T-helper 17 cell (primary cell): ENCODE measurements at places on chromosomes 2 and 18.

DNA sequence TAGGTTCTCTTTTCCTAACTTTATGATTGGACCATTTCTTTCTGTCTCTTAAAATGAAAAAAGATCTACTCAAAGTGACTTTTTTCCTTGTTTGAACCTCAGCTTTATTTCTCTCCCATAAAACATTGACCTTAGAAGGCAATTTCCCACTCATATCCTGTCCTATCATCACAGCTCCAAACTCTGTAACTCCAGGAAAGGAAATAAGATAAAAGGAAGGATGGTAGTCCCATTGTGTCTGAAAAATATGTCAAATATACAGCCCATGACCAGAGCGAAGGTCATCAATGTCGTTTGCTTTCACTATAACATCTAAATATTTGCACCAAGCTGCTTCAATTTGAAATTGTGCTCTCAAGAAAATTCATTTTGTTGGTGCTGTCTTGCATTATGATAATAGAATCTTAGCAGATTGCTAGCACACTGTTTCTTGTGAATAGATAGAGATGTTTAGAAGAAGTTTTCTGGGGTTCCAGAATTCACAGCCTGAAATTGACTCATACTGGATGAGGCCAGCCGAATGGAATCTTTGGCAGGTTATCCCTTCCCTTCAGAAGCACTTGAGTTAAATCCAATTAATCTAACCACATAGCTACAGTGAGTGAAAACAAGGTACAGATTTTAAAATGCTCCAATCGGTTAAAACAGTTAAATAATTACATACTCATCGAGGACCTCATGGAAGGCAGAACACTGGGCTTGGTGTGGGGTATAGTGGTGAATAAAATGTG, 95.1 kb downstream of the CRIM1 start:
- DNase-seq: no peak

- no peak for DNase-seq
Observed at GRCh38 chr2:8015848-8016600, 665.8 kb upstream of the ID2 start.

DNA sequence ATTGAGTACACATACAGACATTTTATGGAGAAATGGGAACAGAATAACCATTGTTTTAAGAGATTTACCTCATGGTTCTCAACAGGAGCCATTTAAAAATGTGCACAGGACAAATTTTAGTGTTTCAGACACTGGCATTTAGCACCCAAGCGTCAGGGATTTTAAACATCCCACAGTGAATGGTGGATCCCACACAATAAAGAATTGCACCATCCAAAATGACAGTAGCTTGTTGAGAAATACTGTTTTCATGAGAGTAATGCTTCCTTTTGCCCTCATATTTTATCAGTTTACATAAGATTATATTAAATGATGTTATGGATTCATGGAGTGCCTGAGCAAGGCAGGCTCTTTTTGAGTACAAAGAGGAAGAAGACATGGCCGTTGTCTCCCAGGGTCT, 54.0 kb downstream of the MFSD6 start:
- DNase-seq: no peak

DNA sequence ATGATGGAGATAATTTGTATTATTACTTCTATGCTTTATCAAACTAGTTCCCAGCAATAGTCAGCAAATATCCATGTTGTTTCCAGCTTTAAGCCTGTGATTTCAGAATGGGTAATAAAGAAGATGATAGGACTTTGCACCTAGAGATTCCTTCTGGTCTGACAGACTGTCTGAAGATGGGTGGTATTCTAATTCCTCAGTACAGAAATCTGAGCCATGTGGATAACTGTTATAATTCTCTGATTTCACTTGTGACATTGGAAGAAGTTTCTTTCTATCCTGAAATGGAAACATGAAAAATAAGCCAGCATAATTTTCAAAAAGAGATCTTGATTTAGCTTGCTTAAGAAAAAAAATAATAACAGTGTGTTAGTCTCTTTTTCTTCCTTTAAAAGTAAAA, 130.1 kb downstream of the ZNF804A start:
- DNase-seq: no peak

GRCh38 chr2:217797165-217797564, 205.6 kb downstream of the TNS1 start:
- DNase-seq: no peak

GRCh38 chr18:57727952-57728807, 74.9 kb downstream of the ATP8B1 start:
- no peak for DNase-seq

- no peak for DNase-seq
Observed at GRCh38 chr2:167190053-167190452, 301.8 kb downstream of the XIRP2 start.

GRCh38 chr2:109265369-109265768, 136.4 kb downstream of the SH3RF3 start:
- DNase-seq: no peak

- no peak for DNase-seq
Observed at GRCh38 chr18:61719671-61720070, 173.1 kb downstream of the RNF152 start.

- DNase-seq: no peak
Observed at GRCh38 chr2:44351088-44351487, 10.2 kb downstream of the PREPL start.

- DNase-seq: no peak
Observed at GRCh38 chr2:118991554-118991953, 49.6 kb downstream of the MARCO start.

GRCh38 chr2:113284476-113284875, 5.8 kb upstream of the PAX8 start:
- DNase-seq: no peak

GRCh38 chr2:216516730-216517350, 18.2 kb downstream of the RPL37A start:
- no peak for DNase-seq

DNA sequence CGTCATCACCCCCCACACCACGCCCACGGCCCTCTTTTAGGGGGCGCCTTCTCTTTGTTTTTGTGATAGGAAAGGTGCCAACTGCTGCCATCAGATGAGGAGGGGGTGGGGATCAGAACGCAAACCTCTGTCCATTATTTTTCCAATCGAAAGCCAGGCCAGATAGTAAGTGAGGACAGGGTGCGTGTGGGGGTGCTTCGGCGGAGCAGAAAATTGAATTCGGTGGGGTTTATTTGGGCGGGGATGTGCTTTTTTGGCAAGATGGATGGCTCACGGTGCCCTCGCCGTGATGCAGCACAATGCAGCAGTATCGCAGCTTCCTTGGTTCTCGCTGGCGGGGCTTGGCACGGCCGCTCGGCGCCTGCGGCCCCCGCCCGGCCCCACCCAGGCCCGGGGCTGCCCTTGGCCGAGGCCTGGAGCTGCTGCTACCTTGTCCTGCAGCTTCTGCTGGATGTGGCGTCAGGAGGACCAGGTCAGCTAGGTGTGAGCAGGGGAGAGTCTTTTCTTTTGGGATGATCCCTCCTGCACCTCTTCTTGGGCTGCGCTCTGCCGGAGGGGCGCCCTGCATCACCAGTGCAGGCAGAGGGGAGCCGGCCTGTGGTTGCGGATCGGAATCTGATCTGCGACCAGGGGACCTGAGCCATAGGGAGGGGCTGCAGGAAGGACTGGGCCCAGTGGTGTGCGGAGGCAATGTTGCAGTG, 1.3 kb downstream of the SPTBN1 start:
- DNase-seq: no peak

GRCh38 chr18:79588636-79589481, 90.7 kb upstream of the CTDP1 start:
- DNase-seq: no peak

DNA sequence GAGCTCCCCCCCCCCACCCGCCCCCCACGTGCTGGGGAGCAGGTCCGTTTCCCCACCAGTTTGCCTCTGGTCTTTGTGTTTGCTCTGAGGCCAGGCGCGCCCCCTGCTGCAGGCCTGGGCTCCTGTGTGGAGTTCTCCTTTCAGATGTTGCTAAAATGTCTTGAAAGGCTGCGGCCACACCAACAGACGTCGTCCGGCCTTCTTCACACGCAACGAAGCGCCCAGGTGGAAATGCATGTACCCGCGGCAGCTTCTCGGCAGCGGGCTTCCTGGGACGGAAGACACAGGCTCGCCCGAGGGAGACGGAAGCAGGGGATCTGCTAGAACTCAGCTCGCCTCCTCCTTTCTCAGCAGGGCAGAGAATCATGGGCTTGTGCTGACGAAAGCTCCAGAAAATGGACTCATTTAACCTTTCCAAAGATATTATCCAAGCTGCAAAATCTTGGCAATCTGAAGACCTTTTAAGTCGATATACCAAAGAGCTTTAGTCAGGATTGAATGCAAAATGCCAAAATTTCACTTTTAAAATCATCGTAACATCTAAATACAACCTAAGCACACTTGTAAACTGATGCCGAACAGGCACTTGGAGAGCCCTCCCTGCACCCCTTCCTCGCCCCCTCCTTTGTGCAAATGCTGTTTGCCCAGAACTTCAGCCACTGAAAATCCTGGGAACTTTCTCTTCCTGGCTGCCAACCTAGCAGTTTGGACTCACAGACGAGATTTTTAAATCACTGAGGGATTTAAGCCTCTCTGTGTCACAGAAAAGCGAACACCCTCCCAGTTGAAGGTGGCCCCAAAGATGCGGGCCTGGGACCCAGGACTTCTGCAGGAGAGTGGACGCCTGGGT, 125.5 kb upstream of the ZNF516 start:
- peak; percentile 16 for DNase-seq

DNA sequence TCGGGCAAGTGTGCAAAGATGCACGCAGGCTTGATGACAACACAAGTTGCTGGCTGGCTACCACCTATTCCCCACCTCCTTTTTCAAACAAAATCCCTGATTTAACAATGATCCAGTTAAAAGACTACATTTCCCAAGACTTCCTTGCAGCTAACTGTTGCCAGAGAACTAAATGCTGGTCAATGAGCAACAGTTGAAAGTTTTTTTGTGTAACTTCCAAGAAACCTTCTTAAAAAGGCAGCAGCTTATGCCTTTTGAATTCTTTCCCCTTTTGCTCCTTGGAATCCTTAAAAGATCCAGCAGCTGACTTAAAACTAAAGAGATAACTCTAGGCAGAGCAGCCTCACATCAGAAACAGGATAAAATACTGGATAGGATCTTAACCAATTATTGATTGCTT, 38.5 kb downstream of the NPHP1 start:
- no peak for DNase-seq

- DNase-seq: no peak
Observed at GRCh38 chr2:186687807-186688211, 6.1 kb upstream of the FAM171B start.

GRCh38 chr2:233131936-233132720, 72.0 kb downstream of the INPP5D start:
- DNase-seq: no peak

DNA sequence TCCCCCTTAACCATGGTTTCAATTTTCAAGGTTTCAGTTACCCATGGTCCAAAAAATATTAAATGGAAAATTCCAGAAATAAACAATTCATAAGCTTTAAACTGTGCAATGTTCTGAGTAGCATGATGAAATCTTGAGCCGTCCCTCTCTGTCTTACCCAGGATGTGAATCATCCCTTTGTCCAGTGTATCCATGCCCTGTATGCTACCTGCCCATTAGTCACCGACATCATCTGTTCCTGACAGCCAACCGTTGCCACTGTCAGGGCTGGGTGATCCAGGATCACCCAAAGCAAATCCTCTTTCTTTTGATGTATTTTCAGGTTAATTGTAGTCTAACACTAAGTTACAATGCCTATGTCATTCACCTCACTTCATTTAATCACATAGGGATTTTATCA, 15.7 kb upstream of the OLA1 start:
- DNase-seq: no peak

GRCh38 chr18:66972681-66973080, 368.8 kb upstream of the CDH19 start:
- no peak for DNase-seq

DNA sequence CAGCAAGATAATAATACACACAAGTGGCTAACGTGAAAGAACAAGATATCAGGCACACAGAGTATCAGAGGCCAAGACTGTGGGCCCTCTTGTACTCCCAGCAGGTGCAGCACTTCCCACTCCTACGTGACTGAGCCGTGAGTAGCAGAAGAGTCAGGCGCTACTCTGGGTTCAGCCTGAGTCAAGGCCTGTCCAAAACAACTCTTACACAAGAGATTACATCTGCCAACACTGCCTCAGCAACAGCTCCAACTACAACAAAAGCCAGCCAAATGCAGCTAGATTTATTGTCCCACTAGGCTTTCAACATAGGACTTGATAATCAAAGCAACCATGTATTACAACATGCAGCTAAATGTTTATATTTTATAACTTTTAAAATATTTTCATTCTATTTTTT, 56.2 kb downstream of the ITSN2 start:
- DNase-seq: no peak

DNA sequence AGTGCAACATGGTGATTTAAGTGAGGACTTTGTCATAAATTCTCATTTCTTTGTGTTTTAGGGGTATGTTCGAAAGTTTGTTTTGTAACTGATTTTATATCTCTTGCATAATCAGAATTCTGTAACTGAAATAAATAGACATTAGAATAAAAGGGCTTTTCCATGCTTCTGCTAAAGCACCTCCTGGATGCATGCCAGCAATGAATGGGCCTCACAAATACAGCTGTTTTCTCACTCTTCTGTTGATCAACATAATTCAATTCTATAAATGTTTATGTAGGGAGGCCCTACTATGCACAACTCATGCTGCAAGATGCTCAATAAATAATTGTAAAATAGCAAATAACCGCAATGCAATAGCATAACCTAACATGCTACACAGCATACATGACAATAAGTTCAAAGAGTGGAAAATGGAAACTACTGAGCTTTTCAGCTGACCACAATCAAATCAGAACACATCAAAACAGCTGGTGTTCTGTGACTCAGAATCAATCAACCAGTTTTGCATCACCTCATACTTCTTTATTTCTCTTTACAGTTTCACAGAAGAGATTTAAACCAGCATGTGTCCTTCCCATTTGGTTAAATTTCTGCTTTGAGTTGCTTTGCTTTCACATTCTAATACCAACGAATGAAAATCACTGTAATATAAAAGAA, 11.0 kb downstream of the CDH7 start:
- no peak for DNase-seq

- no peak for DNase-seq
Observed at GRCh38 chr18:1544016-1544415, 639.3 kb downstream of the ADCYAP1 start.

- DNase-seq: no peak
Observed at GRCh38 chr2:100321179-100321865, 979 bp downstream of the LONRF2 start.

DNA sequence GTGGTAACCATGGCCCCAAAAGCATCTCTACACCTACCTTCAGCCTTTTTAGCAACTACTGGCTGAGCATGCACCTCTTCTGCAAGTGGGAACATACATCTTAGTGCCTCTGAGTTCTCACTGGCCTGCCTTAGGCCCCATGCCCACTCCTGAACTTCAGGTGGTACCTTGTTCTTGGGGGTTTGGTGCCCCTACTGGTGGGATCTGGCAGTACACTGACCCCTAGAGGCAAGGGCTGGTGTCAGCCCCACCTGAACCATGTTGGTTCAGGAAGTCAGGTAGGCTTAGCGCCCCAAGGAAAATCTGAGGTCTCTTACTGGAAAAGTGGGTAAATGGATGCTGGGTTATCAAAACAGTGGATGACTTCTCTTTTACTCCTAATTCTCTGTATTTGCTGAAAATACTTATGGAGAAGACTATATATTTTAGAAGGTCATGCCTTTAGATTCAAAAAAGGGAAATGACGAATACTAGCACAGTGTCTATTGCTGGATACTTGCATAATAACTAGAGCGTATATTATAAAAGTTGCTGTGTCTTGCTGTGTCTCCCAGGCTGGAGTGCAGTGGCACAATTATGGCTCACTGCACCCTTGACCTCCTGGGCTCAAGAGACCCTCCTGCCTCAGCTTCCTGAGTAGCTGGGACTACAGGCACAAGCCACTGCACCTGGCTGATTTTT, 84.6 kb downstream of the RAB31 start:
- DNase-seq: no peak
